ENCODE measurements at places on chromosomes 1 and 21.

DNA sequence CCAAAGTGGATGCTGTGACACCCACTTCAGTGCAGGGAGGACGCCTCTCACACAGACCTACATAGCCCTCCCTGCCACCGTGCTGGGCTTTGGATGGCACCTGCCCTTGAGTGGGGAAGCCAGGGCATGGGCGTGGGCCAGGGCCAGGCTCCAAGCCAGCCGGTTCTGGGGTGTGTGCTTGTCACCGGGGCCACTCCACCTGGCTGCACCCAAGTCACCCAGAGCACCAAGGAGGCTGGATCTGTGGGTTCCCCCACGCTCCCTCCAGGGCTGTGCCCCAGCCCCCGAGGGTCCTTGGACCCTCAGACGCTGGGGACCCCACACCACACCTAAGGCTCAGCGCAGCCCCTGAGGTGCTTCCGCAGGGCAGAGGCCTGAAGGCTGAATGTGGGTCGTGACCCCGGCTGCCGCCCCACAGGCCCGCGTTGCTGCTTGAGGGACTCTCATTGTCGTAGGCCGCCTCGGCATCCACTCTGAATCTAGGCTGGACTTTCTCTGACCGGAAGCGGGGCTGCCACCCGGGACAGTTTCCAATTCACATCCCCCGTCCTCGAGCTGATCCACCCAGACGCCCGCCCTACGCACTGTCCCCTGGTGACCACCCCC, 1.5 kb downstream of the MXRA8 start:
- no peak for DNase-seq

GRCh38 chr1:234342774-234343173, 30.5 kb upstream of the COA6 start:
- DNase-seq, result no peak

DNA sequence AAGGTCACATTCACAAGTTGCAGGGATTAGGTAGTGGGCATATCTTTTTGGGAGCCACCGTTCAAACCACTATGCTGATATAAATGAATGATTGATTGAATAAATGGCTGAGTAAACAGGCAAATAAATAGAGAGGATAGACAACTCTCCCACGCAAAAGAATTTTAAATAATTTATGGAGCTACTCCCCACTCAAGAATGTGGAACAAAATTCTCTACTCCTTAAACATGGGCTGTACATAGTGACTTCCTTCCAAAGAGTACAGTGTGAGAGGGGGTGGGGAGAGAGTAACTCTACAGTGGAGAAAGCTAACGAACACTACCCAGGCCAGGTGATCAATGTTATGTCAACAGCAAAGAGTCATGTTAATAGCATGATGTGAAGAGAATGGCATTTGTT, 40.7 kb downstream of the KRTAP19-8 start:
- DNase-seq, result no peak

DNA sequence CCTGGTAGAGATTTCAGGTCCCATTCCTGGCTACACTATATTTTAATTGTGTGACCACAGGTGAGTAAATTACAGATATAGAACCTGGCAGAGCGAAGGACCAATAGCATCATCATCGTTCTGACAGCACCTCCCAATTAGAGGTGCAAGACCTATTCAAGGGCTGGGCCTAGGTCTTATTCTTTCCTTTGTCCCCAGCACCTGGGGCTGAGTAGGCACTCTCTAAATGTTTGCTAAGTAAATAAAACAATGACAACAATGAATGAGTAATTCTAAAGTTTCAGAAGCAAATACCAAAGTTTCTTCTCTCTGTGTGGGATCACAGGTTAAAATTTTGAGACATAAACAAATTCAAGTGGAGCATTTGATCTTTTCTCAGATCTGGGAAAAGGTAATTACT, 32.7 kb downstream of the BEND5 start:
- no peak for DNase-seq

DNA sequence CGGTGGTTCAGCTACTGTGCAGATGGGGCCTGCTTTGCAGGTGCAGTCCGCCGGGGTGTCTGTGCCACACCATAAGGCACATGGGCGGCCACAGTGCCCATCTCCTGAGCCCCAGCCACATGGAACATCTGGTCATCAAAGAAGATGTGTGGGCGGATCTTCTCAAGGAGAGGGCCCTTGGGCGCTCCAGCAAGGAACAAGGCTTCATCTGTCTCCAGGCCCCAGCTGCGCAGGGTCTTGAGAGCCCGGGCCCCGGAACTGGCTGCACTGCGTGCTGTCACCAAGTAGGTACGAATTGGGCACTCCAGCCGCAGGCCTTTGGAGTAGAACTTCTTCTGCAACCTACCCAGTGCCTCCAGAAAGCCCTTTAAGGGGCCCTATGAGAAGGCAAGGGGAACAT, 12.8 kb downstream of the NT5C1A start:
- no peak for DNase-seq

- DNase-seq, result no peak
These were observed 2.9 kb downstream of the SELENON start for GRCh38 chr1:25802915-25803314.

- DNase-seq, result no peak
These were observed 94.3 kb downstream of the PSMG1 start for GRCh38 chr21:39088831-39089380.

DNA sequence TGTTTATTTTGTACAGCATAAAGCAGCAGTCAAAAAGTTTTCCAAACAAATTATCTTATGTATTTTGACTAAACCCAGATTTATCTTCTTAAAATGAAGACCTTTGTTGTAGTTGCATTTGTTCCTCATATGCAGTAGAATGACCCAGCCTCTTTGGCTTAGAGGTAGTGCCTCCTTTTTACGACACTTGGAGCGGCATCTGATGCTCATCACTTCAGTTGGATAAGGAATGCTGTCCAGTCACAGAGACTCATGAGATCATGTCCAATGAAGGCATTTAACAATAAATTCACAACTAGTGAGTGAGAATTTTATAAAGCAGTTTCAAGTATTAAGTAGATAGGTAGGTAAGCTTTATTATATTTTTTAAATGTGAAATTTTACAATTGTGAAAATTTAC, 35.2 kb downstream of the PTPRC start:
- DNase-seq, result no peak

DNA sequence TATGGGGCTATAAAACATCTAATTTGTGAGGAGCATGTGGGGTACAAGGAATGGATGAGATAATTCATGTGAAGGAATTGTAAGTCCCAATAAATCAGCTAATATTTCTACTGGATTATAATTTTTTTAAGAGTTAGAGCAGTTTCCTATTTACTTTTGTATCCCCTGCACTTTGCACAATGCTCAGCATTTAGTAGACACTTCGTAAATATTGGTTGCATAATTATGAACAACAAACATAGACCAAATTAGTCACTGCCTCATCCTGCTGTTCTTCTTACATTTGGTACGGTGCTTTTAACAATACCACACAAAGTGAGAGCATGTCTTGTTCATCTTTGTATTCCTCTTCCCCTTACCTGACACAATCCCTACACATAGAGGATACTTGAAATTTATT, 27.1 kb upstream of the RRP15 start:
- DNase-seq, result no peak

DNA sequence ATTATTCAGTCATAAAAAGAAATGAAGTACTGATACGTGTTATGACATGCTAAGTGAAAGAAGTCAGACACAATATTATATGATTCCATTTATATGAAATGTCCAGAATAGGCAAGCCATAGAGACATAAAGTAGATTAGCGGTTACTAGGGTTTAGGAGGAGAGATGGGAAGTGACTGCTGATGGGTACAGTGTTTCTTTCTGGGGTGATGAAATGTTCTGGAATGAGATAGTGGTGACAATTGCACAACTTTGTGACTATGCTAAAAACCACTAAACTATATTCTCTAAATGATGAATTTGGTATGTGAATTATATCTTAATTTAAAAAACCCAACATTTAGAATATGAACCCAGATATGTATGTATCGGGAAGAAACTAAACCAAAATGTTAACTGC, 27.6 kb downstream of the IPP start:
- no peak for DNase-seq

GRCh38 chr1:205947024-205947423, 3.8 kb upstream of the SLC26A9 start:
- no peak for DNase-seq

- DNase-seq, result peak; percentile 46
These were observed at the start of gene TRAF5 for GRCh38 chr1:211326528-211327345. TRAF5 (plus strand) TSS chr1:211326833; CDS start chr1:211353240, 26,407 bp downstream.

GRCh38 chr1:211705467-211706091, 30.2 kb upstream of the NEK2 start:
- no peak for DNase-seq

DNA sequence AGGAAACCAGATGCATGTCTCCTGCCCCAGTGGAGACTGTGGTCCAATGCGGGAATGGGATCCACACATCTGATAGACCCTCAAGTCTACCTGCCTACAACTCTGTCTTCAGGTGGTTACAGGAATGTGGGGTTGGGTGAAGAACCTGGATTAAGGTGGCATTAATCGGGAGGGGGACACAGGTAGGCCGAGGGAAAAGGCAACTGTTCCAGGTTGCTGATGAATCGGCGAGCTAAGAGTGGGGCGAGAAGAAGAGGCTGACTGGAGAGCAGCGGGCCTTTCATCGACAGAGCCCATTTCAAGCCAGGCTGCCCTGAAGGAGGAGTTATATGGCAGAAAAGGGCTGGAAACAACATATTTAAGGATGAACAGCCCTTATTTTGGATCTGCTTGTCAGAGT, 836 bp downstream of the CD2 start:
- DNase-seq, result no peak

- no peak for DNase-seq
These were observed 51.6 kb upstream of the HPDL start for GRCh38 chr1:45275054-45275453.

- no peak for DNase-seq
These were observed 4.0 kb upstream of the BRWD1 start for GRCh38 chr21:39317134-39318090.

- DNase-seq, result no peak
These were observed 18.3 kb upstream of the RBBP5 start for GRCh38 chr1:205140113-205140512.

- peak; percentile 42 for DNase-seq
These were observed 17.7 kb downstream of the NFYC start for GRCh38 chr1:40709100-40709801.

GRCh38 chr1:201883266-201883665, 5.4 kb upstream of the SHISA4 start:
- DNase-seq, result no peak

DNA sequence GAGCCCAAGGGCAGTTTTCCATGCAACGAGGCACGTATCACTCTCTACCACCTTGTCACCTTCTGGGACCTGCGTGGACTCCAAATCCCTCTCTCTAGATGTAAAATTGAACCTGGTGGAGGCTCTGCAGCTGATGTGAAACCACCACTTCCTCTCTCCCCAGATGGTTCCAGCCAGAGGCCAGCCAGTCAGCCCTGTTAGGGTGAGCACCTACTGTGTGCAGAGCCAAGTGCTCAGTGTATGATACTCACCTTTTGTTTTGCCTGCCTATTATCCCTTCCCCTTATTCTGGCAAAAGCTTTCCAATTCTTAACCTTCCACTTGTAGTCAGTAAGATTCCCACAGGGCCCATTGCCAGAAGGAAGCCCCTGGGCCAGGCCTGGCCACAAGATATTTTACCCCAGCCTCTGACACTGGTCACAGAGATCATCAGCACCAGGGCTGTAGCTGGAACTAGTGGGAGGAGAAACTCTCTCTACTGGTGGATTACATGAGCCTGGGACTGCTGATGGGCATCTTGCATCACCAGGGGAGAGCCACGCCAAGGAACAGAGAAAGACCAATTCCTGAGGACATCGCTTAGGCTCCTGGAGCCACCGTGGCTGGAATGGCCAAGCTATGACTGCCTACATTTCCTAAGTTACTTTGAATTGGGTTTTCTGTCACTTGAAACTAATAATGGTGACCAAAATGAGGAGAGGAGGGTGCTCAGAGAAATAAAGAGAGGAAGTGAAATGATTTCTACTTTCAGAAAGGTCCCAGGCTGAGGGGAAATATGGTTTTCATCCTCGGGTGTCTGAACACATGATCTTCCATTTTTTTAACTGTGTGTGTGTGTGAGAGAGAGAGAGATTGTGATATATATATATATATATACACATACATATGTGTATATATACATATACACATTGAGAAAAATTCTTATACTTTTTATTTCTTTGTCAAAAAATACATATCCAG, 26.6 kb upstream of the RD3 start:
- no peak for DNase-seq

DNA sequence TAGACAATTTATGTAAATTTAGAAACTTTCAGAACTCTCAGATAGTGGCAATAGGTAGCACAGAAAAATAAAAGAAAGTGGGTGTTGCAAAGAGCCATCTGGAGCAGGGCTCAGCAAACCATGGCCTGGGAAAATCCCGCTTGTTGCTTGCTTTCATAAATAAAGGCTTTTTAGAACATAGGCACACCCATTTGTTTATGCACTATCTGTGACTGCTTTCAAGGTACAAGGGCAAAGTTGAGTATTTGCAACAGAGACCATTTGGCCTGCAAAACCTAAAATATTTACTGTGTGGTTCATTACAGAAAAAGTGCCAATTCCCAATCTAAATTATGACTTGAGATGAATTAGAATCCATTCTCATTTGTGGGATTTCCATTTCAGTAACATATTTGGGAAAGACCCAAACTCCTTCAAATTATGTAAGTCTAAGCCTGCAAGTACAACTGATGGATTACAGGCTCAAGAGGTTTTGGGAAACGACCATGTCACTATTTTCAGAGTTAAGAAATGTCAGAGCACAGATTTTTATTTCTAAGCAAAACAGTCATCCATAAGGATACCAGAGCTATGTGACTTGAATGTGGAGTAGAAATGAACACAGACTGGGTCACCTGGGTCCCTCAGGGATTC, 43.5 kb upstream of the DPT start:
- no peak for DNase-seq

Data from stimulated activated CD4-positive, alpha-beta T cell treated with anti-CD3 and anti-CD28 coated beads, Interleukin-4, amount 100 ng/mL, for 48 hours (primary cell).